ENCODE measurements at places on chromosomes 12 and 14.

- DNase-seq, result no peak
These were observed 20.8 kb downstream of the TNFAIP2 start for GRCh38 chr14:103144085-103144484.

DNA sequence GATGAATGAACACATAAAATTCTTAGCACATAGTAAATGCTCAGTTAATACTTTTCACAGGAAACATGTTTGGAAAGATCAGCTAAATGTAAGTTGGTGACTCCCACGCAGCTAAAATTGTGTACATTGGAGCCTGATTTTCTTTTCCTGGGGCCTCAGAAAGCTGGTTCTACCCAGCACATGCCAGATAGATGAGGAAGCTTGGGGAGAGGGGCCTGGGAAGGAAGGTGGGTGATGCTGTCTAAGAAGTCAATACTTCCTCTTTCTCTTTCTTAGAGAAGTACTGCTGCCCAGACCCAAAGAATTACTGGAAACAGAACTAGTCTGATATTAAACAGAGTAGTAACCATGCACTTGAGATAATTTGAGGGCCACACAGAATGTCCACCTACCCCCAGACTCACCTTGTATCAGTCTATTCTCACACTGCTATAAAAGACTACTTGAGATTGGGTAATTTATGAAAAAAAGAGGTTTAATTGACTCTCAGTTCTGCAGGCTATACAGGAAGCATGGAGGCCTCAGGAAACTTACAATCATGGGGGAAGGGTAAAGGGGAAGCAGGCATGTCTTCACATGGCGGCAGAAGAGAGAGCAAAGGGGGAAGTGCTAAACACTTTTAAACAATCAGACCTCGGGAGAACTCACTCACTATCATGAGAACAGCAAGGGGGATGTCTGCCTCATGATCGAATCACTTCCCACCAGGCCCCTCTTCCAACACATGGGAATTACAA, 123.3 kb upstream of the MED13L start:
- DNase-seq, result no peak

DNA sequence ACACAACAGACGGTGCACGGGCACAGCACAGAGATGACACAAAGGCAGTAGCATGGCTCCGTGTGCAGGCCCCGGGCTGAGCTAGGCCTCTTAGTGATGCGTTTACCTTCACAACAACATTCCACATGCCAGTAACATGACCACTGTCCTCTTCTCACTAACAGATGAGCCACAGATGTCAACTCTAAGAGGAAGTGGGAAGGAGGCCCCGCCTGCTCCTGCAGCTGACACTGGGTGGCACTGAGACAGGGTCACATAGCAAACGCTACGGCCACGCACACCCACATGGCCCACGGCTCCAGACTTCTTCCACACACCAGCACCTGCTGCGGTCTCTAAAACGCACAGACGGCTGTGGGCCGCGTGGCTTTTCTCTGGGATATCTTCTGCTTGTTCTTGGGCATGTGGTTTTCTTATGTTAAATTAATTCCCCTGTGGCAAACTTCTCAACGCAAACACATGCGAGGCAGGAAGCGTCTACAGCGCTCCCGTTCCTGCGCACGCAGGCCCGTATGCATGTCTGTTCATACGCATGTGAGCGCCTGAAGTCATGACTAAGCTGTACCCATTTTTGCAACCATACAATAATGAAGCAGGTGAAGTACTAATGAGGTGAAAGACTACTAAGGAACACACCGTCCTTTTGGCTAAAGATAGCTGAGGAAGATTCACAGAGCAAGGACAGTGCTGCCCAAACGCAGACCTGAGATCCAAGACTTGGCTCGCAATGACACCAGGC, 26.8 kb downstream of the AMN start:
- DNase-seq, result no peak

DNA sequence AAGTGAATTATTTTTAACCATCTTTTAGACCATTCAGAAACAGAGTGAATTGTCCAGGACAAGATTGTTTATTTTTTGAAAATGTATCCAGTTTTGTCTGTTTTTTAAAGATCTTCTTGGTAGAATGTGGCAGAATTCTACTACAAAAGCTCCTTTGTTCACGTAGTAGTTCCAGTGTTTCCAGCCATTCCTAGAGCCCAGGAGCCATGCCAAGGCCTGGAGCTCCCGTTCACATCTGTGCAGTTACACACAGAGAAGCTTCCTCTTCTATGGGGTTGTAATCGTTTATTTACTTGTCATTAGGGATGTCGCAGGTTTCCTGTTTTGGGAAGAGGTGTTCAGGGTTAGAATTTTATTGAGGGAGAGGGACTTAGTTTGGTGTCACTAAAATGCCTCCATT, 409.8 kb downstream of the NPAS3 start:
- no peak for DNase-seq

DNA sequence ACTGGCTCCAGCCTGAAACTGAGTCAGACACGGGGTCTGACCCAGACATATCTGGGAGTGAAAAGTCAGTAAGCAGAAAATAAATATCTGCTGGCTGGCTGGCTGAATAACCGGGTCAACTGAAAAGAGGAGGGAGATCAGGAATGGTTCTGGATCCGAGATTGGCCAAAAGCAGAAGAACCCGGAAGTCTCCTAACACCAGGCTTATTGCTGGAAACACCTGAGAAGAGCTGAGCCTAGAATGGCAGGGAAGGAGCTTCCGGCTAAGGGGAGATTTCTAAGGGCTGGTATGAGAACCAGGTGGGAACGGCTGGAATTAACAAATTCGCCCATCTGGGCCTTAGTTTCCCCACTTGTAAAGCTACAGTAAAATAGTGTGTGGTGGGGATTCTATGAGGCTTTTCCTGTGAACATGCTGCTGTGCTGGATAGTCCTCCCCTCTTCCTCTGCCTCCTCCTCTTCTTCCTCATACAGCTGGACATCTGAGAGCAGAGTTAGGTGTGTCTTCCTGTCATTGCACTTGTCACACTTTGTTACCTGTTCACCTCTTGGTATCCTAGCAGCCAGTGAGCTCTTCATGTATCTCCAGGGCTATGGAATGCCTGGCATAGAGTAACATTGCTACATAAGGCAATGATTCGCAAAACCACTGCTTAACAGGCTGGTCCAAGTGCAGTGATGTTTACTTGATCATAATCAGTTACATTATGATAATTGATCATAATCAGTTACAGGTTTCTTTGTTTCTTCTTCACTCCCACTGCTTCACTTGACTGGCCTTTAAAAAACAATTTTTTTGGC, 2.0 kb upstream of the SHMT2 start:
- no peak for DNase-seq

DNA sequence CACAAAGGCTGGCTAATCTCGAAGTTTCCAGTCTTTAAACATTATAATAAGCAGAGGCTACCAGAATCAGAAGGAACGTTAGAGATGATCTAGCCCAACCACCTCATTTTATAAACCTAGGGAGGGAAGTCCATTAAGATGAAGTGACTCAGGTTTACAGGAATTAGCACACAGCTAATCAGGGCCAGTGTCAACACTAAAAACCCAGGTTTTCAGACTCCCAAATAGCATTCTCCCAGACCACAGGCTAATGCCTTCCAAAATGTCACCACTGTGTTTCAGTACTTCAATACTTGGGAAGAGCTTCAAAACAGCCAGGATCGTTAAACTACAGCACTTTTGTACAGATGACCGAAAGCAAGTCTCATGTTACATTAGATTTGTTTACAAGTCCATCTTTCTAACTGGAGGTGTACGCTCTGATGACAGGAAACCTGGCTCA, 89.2 kb downstream of the FOXN3 start:
- peak; percentile 83 for DNase-seq

DNA sequence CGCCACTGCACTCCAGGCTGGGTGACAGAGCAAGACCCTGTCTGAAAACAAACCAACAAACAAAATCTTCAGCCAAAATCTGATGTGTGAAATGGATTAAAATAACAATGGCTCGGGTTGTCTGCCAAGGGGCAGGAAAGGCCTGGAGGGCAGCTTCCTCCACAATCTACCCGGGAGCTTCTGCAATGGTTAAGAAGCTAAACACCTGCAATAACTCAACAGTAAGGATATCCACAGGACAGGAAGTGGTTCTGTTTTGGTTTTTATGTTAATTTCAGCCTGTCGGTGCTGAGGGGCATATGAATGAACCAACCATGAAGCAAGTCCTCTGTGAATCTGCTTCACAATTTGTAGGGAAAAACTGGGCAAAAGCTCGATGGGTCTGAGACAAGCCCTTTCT, 34.4 kb downstream of the RAD52 start:
- no peak for DNase-seq

Measured in astrocyte of the spinal cord (primary cell).